ENCODE measurements at places on chromosomes 4 and X.

DNA sequence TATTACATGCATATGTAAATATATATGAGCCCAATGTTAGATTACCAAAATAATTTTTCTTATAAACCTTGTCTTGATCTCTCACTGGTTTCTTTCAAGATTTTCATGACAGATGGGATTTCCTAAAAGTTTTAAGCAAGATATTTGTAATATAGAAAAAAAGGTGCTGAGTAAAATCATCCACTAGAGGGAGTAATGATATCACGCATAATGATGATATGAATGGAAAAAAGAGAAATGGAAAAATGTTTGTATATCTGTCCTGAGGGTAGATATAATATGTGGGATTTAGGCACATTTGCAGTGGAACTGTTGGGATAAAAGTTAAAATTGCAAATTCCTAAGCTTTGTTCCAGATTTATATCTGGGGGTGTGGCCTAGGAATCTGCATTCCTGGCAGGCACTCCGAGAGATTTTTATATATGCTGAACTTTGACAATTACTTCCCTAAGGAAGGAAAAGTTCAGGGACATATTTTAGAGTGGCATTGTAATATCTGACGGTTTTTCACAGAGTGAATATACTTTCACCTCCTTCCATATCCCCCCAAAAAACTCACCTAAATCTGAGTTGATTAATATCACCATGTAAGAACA lies 60.5 kb downstream of the TMA16 start:
- peak; percentile 43 for DNase-seq

DNA sequence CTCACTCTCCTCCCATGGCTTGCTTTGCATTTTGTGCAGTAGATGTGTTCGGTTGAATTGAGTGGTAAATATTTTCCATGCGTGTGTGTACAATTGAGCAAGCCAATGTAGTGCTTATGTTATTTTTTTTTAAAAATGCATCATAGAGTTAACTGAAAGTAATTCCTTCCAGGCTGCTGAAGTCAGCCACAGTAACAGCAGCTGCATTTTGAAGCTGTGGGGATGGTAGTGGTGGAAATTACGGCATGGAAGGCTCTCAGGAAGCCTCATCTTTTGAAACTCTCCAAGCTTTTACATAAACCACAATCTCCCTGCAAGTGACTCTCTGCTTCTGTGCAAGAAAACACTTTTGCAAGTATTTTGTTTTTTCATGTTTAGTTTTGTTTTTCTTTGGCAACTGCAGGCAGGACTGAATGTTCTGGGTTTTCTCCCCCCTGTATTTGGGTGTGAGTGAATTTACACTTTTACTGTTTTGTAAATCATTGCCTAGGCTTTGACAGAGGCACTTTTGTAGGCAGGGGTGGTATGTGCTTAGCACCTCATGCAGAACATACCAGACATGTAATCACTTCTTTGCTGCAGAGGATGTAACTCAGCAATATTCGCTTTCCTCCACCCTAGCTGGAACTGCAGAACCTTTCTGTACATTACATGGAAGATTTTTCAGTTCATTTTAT lies 56.2 kb downstream of the LRRC66 start:
- no peak for DNase-seq

GRCh38 chr4:170111546-170111945 lies 21.8 kb upstream of the AADAT start:
- DNase-seq = no peak

DNA sequence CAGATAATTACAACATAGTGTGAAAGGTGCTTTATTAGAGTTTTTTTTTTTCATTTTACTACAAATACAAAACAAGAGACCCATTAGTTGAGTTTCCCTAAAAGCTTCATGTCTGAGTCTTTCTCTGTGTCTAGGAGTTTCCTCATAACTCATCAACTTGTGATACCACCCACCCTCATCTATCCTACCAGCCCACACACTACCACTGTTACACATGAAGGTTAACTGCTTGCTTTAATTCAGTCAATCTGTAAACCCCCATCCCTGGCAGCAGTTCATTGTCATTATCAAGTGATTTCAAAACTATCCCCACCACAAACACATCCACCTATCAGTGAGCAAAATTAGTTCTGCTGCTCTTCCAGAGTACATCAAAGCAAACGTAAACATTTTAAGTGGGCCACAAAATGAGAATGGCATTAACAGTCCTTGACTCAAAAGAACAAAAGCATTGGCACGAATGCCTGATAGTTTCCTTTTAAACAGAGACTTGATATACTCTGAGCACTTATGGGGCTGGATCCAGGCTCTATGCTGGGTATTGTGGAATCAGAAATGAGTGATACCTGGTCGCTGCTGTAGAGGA lies 331.6 kb upstream of the FAM241A start:
- DNase-seq = no peak

DNA sequence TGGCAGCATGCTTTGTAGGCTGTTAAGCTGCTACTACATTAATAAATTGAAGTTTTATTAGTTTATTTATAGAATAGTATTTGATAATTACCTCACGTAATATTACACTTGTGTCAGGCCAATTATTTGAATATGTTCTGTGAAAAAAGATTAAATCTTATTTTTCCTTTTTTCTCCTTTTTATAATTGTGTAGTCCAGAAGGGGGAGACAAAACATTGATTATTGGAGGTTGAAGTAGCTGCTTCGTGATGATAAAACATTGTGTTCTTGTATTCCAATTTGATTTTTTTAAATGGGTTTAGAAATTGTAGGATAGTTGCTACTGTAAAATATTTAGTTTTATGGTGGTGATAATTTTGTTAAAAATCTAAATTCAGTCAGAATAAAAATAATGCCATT lies 85.7 kb downstream of the DIAPH2 start:
- peak; percentile 25 for DNase-seq

- DNase-seq = no peak
Observed at GRCh38 chr4:48986654-48987164, 634 bp downstream of the CWH43 start.

GRCh38 chr4:165343353-165344191 lies 16.1 kb downstream of the MSMO1 start:
- peak; percentile 31 for DNase-seq

DNA sequence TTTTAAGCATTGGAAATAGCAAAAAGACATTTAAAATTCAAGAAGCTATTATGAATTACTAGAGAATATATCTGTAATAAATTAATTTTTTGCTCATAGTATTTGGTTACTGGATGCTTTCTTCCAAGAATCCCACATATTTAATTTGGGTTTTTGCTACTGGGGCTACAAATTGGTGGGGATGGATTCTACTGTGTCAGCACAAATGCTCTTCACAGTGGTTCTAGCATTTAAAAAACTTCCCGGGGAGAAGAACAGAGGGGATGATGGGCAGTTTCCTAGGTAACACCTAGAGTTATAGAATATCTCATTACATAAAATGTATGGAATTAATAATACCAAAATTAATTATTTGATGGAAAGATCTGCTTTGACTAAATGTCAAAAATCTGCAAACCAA lies 68.9 kb upstream of the PRPS2 start:
- no peak for DNase-seq

GRCh38 chr4:42104521-42104920 lies 47.9 kb downstream of the BEND4 start:
- peak; percentile 1 for DNase-seq

GRCh38 chr4:67546004-67546356 lies 677 bp upstream of the CENPC start:
- DNase-seq = no peak

- peak; percentile 48 for DNase-seq
Observed at GRCh38 chr4:129218360-129218759, 122.4 kb downstream of the C4orf33 start.
